NCI-H1105 (cell line): ENCODE measurements at places on chromosomes 2 and 18.

GRCh38 chr2:231455890-231456289 lies 8.4 kb downstream of the NCL start:
- no peak for DNase-seq

DNA sequence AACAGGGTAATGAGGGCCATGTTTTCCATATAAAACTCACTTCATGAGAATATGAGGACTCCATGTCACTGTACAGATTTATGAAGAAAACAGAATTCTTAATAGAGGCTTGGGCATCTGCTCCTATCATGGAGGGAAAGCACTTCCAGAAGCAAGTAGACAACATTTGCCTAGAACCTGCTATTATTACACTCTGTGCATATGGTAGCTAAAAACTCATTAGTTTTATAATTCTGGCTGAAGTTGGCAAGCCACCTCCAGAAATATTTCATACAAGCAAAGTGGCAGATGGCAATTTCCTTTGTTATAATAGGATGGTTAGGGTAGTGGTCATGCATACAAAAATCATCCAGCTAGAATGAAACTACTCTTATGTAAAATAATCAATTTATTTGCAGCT lies 65.8 kb upstream of the TLK1 start:
- no peak for DNase-seq

DNA sequence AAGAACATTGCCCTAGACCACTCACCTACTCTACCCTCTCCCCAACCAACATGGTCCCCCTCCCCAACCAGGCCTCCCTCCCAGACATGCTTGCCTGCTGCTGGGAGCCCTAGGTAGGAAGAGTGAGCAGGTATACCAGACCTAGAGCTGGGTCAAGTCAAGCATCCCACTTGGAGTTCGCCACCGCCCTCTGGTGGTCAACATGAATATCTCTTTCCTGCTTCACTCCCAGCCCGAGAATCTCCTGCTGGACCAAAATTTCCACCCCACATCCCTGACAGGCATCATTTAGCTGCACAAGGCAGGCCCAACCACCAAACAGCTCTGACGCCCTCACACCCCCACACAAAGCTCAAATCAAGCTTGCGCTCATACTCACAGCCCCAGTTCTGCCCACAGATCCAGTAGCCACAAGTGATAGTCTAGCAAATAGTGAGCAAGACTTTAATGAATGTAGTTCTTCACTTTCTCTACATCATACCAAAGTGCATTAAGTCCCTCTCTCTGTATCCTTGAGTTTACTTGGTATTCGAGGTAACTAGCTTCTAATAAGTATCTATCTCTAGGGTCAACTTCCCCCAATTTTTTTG lies 116.0 kb downstream of the TNS1 start:
- peak; percentile 60 for DNase-seq

- DNase-seq: no peak
These were observed 31.2 kb downstream of the GLS start for GRCh38 chr2:190911813-190912212.

DNA sequence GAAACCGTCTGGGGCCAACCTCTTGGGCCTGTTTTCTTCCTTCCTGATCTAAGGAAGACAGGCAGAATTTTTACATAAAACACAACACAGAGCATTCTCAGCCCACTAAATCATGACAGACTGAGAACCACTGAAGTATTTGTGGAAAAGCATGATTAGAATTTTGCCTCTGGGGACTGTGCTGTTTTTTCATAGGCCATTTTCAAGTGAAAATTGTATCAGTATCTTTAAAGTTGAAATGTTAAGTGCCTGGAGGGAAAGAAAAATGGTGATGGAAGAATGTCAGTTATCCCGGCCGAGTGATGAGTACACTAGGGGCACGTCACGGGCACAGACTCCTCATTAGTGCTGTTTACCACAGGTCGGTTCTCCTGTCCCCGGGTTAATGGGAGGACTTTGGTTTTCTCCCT lies 36.9 kb downstream of the EHD3 start:
- no peak for DNase-seq

- DNase-seq: no peak
These were observed 33.6 kb upstream of the GLI2 start for GRCh38 chr2:120702061-120702460.

DNA sequence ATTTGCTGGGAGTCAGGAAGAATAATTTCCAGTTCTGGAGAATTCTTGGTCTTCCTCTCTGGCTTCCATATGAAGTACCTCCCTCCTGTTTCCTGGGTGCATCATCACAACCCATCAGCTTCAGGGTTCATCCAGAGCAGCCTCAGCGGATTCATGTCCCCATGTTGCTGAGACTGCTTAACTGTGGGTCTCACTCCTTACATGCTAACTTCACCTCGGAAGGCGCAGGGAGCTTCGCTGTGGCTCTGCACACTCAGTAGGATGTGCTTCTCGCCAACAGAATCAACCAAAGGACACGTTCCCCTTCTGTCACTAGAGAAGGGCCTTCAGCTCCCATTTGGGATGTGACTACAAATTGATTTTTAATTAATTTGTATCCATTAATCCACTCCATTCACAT lies 24.2 kb downstream of the FBLN7 start:
- DNase-seq: no peak

DNA sequence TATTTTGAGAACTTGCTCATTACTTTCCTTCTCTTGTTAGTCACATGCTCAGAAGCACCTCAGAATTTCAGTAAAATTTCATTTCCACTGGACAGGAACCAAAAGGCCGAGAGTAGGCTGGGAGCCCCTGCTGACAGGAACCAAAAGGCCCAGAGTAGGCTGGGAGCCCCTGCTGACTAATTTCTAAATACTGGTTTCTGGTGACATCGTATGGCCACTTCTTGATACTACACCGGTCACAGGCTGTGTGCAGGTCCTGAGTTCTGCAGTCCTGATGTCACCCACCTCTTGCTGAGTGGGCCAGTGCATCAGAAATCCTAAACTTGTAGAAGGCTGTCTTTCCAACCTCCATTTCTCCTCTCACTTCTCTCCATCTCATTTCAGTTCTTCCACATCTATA lies 17.7 kb upstream of the EN1 start:
- DNase-seq: peak; percentile 17

GRCh38 chr2:63740020-63740419 lies 101.7 kb upstream of the UGP2 start:
- DNase-seq: no peak

GRCh38 chr18:36757081-36757480 lies 71.7 kb downstream of the TPGS2 start:
- DNase-seq: peak; percentile 60

GRCh38 chr18:51523671-51524070 lies 326.2 kb upstream of the MEX3C start:
- no peak for DNase-seq

GRCh38 chr18:75831960-75832359 lies 404.5 kb upstream of the SMIM21 start:
- no peak for DNase-seq

- DNase-seq: no peak
These were observed 1113.0 kb downstream of the BCL11A start for GRCh38 chr2:59440491-59440890.

DNA sequence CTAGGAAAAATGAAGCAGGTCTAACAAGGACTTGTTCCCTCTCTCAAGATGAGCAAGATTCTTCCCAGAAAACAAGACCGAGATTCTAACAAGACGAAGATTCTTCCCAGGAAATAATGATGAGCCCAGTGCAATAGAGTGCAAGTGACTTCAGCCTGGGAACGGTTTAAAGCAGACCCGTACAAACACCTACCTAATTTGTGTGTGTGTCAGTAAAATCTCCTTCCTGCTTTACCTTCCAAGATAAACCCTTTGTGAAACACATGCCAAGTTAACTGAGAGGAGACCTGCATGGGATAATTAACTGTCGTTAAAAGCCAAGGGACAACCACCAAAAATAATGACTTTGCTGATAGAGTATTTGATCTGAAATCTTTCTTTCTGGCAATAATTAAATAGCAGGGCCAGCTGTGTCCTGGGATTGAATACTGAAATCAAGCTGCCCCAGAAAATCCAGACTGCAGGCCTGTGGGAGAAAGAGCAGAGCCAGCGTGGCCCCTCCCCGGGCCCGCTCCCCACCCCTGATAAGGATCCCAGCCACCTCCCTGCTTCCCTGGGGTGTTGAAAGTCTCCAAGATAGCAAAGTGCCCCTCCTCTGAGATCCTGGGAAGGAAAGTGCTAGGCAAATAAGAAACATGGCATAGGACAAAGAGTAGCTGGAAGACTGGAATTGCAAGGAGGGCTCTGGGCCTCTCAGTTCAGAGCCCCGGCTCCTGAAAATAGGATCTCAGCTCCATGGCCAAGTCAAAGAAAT lies 145.5 kb downstream of the CYP26B1 start:
- no peak for DNase-seq

DNA sequence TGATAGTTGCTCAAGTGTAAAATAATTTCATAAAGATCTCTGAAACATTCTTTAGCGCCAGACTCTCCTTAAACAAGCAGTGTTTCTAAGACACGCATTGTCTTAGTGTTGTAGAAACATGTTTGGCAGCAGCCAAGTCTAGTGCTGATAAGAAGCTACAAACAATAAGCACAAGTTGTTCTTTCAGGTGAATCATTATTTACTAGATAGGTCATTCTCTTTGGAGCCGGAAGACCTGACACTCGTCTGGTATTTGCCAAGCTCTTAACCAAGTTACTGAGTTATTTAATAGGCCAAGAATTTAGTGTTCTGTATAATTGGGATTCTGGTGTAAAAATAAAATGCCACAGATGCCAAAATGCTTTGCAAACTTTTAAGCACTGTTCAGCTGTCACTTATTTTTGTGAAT lies 852.1 kb downstream of the CPS1 start:
- no peak for DNase-seq

GRCh38 chr18:63817441-63818051 lies 42.3 kb downstream of the SERPINB7 start:
- DNase-seq: no peak

DNA sequence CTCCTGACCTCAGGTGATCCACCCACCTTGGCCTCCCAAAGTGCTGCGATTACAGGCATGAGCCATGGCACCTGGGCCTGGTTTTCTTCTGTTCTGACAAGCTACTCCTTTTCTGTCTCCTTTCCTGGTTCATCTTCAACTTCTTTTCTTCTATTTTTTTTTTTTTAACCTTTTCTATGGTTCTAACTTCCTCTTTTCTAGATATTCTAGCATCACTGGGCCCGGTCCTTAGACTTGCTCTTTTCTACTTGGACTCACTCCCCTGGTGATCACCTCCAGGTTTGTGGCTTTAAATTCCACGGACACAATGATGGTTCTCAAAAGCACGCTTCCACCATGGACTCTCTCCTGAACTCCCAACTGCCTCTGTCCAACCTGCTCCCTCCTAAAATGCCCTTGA lies 2.0 kb downstream of the EIF2AK2 start:
- DNase-seq: no peak

DNA sequence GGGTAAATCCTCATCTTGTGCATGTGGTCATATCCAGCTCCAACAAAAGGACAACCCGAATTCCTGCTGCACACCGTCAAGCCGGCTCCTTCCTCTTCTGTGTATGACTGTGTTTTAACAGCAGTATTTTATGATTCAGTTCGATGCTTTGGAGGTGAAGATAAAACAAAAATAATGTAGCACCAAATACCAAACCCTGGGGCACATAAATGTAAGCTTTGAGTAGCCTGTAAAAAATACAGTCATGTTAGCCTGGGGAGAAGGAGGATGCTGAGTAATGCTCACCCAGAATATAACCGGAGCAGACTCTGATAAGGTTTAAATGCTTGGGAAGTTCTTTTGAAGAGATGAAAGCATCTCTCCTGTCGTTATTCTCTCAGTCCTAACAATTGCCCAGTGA lies 225.0 kb downstream of the SUCLG1 start:
- DNase-seq: no peak

- no peak for DNase-seq
These were observed 24.3 kb upstream of the COPS8 start for GRCh38 chr2:237061356-237061755.

DNA sequence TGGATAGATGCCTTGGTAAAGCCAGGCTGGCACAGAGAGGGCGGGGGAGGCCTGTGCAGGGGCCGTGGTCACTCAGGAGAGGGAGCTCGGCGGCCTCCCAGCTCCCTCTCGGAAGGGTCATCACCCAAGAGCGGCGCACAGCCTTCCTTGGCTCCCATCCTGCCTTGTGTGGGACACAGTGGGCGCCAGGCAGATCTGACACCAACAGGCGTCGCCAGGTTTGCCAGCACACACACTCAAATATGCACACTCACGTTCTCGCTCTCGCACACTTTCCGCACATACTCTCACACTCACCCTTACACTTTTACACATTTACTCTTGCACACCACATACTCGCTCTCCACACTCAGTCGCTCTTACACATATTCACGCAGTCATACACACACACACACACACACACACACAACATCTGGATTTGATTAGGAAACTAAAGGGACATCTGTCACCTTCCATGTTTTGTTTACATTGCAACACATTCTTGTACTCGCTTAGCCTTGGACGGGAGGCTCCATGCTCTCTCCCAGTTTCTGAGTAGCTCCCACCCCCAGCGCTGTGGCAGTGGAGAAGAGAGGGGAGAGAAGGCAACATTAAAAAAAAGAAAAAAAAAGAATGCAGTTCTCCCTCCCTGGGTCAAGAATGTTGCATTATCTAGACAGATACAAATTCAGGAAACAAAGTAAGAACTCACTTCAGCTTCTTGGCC lies 10.5 kb downstream of the CHMP1B start:
- no peak for DNase-seq
